ENCODE measurements at places on chromosomes 7 and 10. TPM values are rescaled to one million over a fixed set of nuclear protein-coding genes. Genes with fewer than 3 reads are reported as not detected.
A peak's percentile ranks its signal among the peaks of the same experiment; 100 is the strongest.

The PRKAR2B gene
- total RNA-seq: 6.9 TPM

GRCh38 chr7:142696456-142697179 lies 52.7 kb upstream of the PRSS1 start:
- no peak for DNase-seq

DNA sequence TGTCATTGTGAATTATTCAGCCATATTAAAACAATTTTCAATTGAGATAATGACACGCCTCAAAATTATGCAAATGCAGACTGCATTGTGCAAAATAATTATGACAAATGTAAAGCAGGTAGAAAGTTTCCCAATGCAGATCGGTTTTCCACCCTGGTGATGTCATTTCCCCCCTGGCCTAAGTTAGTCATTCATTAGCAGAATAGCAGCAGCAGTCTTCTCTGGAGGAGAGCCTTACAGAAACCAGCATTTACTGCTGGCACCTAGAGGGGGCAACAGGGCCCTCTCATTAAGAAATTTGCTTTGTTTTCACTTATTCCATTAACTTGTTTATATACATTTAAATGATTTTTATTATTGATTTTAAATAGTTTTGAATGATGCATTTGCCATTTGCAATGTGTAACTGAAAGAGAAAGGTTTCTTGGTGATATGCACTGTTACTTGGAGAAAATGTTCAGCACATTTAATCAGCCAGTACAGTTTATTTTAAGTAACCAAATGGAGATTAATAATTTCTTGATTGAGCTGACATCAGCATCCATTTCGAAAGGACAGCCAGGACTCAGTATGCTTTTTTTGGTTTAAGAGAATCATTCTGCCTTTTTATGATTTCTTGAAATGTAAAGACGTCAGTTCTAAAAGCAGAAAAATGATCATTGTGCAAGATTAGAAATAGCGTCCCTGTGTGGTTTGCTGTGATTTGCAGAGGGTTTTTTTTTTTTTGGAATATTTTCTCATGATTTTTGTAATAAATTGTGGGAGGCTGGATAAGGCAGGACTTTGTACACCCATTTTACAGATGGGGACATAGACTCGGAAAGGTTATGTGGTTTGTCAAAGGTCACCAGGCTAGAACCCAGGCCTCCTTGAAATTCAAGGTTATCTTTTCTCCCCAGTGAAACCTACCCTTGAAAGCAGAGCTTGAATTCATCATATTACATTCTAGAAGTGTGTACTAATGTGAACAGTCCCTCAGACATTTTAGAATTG lies 3.5 kb downstream of the ARID5B start:
- DNase-seq: peak; percentile 75

- DNase-seq: no peak
These were observed 520.5 kb downstream of the GLRX3 start for GRCh38 chr10:130656582-130657133.

- no peak for DNase-seq
These were observed 121.7 kb upstream of the CSTF2T start for GRCh38 chr10:51821045-51821444.

DNA sequence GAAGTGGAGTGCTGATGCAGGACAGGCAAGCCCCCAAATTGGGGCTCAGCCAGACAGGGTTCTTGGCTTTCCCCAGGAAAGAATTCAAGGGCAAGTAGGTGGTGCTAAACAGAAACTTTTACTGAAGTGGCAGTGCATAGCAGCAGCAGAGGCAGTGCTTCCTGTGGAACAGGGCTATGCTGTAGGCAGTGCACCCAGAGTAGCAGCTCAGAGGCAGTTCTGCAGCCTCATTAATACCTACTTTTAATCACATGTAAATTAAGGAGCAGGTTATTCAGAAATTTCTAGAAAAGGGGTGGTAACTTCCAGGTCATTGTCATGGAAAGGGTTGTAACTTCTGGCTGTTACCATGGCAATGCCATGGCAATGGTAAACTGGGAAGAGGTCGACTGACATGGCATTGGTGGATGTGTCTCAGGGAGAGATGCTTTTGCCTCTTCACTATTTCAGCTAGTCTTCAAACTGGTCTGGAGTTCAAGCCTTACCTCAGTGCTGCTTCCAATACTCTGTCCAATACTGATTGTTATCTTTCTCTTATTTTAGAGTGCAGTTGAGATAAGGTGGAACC lies 29.2 kb downstream of the PRSS58 start:
- no peak for DNase-seq

The SRGN gene
- total RNA-seq: 65.8 TPM
